ENCODE measurements at places on chromosomes 3 and 15. TPM values are rescaled to one million over a fixed set of nuclear protein-coding genes. Genes with fewer than 3 reads are reported as not detected.
A peak's percentile ranks its signal among the peaks of the same experiment; 100 is the strongest.

The CPNE4 gene
- 0.62 TPM for polyA plus RNA-seq

The CHRFAM7A gene
- 5.9 TPM for polyA plus RNA-seq

The ADPRH gene
- 7.1 TPM for polyA plus RNA-seq

The GLDN gene
- polyA plus RNA-seq: 0.11 TPM

DNA sequence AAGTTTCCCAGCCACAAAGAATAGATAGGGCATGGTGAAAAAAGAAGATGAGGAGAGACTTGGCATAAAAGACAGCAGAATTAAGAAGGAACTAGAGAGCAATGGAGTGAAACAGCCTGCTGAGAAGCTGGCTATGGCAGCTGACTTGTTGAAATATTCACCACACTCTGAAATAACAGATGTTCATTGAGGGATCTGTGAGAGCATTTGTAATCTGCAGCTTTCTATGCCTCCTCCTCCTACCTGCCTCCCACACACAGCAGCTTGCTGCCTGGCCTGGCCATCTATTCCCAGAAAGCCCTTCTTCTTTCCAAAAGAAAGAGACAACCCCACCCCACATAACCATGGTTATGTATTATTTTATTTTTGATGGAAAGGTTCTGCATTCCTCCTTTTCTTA lies 303.9 kb downstream of the GAP43 start:
- no peak for DNase-seq

DNA sequence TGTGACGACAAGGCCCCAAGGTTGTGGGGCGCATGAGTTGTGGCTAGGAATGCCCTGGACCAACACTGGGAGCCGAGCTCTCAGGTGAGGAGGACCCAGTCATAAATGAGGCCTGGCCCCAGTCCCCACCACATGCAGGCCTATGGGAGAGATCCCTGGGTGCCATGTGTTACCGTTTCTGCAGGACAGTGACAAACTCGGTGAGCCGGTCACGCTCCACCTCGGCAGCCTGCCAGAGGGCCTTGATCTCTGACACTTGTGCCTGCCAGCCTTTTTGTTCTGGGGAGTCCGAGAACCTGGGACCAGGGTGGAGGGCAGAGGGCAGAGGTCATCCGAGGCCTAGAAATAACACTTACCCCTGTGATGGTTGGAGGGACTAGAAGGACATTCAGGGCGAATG lies 27.7 kb upstream of the HHATL start:
- DNase-seq: no peak

- DNase-seq: no peak
Observed at GRCh38 chr3:64852738-64853137, 164.9 kb upstream of the ADAMTS9 start.

DNA sequence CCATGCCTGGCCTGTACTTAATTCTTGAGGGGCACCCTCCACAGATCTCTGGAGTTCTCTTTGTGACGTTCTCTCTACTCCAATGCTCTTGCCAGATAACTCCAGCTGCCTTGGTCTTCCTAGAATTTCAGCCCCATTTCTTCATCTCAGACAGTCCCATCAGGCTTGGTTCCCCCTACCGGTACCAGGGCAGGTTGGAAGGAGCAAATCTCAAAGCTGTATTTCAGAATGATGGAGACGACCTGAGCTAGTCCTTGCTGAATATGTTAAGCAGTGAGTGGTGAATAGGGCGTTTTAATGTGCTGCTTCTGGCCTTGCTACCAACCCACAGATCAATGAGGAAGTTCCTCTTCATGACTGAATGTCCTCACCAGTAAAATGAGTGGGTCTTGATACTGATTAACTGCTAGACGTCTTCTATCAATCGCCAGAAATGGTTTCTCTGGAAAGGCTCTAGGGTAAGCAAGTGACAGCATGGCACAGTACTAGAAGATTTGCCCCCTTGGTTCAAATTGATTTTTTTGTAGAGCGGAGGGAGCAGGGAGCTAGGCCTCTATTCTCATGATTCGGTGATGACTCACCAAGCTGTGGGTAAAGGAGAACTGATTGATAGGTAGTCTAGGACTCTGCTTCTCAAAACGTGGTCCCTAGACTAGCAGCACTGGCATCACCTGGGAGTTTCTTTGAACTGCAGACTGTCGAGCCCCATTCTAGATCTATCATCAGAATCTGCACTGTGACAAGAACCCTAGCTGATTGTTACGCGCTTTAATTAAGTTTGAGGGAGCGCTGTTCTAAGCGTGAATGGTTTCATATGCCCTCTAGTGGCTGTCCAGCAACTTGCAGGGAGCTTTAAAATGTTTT lies 67.8 kb downstream of the UBP1 start:
- peak; percentile 36 for DNase-seq

GRCh38 chr3:119222391-119222790 lies 18.3 kb downstream of the B4GALT4 start:
- DNase-seq: no peak

DNA sequence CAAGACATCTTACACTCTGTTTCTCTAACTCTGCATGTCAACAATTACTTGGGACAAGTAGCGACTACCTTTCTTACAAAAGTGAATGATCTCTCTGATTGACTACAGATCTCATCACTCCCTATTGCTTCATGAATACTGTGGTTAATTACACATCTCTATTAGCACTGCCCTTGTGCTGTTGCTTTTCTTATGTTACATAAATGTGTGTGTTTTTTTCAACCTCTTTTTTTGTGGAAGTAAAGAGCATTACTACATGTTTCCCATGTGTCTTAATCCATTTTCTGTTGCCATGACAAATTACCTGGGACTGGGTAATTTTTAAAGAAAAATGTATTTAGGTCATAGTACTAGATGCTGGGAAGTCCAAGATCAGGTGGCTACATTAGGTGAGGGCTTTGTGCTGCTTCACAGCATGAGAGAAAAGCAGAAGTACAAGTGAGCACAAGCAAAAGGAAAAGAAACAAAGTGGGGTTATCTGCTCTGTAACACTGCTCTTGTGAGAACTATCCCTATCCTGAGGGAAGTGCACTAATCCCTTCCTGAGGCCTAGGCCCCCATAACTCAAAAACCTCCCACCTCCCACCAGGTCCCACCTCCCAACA lies 298.2 kb upstream of the SATB1 start:
- no peak for DNase-seq

DNA sequence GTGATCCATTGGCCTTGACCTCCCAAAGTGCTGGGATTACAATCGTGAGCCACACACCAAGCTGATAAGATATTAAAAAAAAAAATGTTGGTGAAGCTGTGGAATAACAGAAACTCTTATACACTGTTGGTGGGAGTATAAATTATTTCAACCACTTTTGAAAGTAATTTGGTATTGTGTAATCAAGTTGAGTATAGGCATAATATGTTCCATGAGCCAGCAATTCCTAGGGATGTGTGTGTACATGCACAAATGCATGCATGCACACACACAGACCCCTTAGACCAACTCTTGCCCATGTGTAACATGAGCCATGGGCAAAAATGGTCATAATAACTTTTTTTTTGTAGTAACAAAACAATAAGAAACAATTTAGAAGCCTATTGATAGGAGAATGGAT lies 130.2 kb upstream of the ANKRD28 start:
- DNase-seq: no peak

DNA sequence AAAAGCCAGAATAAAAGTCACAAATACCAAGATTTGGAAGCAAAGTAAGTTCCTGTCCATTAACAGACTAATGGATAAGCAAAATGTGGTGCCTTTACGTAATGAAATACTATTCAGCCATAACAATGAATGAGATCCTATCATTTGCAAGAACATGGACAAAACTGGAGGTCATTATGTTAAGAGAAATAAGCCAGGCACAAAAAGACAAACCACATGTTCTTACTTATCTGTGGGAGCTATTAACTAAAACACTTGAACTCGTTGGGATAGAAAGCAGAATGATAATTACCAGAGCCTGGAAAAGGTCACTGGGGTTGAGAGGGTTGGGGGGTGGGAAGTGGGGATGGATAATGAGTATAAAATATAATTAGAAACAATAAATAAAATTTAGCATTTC lies 1015.9 kb downstream of the OTOL1 start:
- no peak for DNase-seq

DNA sequence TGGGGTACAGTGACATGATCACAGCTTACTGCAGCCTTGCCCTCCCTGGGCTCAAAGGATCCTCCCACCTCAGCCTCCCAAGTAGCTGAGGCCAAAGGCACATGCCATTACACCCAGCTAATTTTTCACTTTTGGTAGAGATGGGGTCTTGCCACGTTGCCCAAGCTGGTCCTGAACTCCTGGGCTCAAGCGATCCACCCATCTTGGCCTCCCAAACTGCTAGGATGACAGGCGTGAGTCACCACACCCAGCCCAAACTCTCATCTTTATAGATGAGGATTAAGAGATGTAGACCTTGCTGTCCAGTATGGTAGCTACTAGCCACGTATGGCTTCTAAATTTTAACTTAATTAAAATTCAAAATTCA lies 4.4 kb upstream of the ABHD5 start:
- DNase-seq: no peak

DNA sequence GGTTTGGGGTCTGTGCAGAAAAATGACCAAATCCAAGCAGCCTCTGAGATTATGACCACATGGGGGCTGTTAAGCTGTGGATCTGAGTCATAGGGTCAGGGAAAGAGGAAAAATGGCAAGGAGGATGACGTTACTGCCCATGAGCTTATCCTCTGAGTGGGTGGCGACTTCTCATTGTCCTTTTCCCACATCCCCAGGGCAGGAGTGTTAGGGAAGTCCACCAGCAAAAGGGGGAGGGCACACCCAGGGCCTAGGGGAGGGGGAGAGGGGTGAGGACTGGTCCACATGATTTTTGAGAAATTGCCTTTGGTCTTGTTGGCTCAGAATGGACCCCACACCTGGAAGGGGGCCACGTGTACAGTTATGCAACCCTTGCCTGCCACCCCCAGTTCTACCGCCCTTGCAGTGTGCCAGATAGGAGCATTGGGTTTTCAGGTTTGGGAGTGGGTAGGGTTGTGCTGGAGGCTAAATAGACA lies 2.6 kb downstream of the CD276 start:
- no peak for DNase-seq

GRCh38 chr3:9653565-9654248 lies 4.4 kb downstream of the MTMR14 start:
- DNase-seq: no peak

- no peak for DNase-seq
Observed at GRCh38 chr15:90869601-90870353, 1.4 kb downstream of the FURIN start.

GRCh38 chr15:101063212-101063611 lies 144.1 kb downstream of the LRRK1 start:
- no peak for DNase-seq

DNA sequence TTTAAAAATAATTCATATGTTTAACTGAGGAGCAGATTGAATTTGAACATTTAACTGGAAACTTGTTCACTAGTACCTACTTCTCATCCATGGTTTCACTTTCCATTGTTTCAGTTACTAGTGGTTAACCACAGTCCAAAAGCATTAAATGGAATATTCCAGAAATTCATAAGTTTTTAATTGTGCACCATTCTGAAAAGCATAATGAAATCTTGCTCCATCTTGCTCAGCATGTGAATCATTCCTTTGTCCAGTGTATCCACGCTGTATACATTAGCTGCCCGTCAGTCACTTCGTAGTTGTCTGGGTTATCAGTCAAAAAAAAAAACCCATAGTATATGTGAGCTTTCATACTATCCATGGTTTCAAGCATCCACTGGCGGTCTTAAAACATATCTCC lies 217.6 kb downstream of the TPRG1 start:
- no peak for DNase-seq

- DNase-seq: no peak
Observed at GRCh38 chr3:46284981-46285683, 42.9 kb downstream of the CCR3 start.

GRCh38 chr3:17075907-17076306 lies 191.2 kb downstream of the PLCL2 start:
- DNase-seq: no peak

DNA sequence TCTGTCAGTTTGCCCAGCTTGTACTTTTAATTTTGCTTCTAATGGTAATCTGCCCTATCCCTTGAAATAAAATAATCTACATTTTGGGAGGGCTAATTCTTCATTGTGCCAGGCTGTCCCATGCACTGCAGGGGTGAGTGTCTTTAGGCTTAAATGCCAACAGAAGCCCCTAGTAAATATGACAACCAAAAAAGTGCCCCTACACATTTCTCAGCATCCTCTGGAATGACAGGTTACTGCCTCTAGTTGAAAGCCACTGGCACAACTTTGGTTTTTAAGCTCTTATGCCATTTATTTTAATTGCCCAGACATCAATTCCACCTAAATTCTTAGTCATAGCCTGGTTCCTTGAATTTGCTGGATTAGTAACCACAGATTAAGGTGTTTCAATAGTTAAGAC lies 3.4 kb downstream of the EPM2AIP1 start:
- DNase-seq: no peak

GRCh38 chr3:18405141-18405540 lies 20.0 kb downstream of the SATB1 start:
- no peak for DNase-seq

DNA sequence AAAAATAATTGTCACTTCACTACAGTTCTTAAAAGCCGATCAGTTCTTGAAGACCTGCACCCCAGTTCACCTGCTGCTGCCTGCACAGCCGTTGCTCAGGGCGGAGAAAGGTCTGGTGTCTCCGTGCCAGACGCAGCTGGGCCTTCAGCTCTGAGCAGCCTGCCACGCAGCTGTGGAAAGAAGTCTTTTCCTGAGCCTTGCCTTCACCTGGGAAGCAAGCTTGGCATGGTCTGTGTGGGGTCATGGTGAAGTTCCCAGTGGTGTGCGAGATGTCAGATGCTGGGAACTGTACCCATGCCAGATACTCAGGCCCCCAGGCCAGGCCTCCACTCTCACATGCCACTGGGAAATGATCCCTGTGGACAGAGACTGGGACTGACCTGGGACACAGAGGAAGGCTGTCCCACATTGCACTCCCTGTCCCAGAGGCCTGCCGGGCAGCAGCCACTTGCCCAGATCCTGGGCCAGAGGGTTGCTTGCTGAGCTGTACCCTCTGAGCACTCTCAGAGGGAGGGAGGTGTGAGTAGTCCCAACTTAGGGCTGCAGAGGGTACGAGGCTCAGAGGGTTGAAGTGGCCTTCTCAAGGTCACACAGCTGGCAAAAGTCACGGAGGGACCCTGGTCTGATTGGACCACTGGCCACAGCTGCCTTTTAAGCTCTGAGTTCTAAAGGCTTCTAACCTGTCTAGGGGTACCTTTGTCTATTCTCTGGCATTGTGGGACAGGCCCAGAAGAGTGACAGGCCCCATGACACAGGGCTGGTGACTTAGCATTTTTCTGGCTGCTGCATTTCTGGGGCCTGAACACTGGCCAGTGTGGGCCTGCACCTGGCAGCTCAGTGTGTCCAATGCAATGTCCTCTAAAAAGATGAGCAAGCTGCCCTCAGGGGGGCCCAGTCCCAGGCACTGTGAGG lies 55.4 kb downstream of the KLF13 start:
- DNase-seq: no peak

DNA sequence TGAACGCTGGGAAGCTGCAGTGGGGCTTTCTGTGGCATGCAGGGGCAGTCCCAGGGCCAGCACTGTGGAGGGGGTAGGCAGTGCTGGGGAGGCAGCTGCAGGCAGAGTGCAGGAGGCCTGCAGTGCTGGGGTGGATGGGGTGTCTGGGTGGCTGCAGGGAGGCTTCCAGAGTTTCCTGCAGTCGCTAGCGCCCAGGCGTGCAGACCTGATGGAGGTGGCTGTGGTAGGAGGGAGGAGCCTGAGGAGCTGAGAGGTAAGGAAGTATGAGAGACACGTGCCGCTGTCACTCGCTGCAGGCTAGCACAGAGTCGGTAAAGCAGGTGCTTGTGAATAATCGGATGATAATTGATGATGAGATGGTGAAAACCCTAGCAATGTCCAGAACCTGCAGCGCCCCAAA lies 16.3 kb downstream of the SYNM start:
- DNase-seq: no peak

- DNase-seq: peak; percentile 83
Observed at GRCh38 chr15:50876989-50877360, 31.5 kb upstream of the AP4E1 start.
